ENCODE measurements at places on chromosomes 16 and 17. TPM values are rescaled to one million over a fixed set of nuclear protein-coding genes. Genes with fewer than 3 reads are reported as not detected.

DNA sequence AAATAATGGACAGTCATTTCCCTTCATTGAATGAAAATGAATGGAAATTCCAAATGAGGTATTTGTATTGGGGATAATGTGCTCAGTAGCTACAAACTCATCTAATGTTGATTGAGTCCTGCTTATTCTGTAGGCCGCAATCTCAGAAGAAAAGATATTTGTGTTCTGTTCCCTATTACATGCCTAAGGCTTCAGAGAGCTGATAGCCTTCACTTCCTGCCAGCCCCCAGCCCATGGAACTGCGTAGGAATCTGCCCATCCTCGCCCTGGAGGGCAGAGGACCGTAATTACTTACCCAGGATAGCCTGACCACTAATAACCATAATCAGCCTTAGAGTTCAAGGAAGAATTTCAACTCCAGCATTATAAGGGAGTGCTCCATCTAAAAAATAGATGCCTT lies 17.9 kb upstream of the SNTB2 start:
- DNase-seq = no peak

DNA sequence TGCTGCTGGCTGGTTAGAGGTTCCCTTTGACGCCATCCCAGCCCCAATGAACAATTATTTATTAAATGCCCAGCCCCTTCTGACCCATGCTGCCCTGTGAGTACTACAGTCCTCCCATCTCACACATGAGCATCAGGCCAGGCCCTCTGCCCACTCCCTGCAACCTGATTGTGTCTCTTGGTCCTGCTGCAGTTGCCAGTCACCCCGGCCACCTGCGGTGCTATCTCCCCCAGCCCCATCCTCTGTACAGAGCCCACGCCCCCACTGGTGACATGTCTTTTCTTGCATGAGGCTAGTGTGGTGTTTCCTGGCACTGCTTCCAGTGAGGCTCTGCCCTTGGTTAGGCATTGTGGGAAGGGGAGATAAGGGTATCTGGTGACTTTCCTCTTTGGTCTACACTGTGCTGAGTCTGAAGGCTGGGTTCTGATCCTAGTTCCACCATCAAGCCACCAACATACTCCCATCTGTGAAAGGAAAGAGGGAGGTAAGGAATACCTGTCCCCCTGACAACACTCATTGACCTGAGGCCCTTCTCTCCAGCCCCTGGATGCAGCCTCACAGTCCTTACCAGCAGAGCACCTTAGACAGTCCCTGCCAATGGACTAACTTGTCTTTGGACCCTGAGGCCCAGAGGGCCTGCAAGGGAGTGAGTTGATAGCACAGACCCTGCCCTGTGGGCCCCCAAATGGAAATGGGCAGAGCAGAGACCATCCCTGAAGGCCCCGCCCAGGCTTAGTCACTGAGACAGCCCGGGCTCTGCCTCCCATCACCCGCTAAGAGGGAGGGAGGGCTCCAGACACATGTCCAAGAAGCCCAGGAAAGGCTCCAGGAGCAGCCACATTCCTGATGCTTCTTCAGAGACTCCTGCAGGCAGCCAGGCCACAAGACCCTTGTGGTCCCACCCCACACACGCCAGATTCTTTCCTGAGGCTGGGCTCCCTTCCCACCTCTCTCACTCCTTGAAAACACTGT lies 11.3 kb downstream of the CX3CL1 start:
- no peak for DNase-seq

DNA sequence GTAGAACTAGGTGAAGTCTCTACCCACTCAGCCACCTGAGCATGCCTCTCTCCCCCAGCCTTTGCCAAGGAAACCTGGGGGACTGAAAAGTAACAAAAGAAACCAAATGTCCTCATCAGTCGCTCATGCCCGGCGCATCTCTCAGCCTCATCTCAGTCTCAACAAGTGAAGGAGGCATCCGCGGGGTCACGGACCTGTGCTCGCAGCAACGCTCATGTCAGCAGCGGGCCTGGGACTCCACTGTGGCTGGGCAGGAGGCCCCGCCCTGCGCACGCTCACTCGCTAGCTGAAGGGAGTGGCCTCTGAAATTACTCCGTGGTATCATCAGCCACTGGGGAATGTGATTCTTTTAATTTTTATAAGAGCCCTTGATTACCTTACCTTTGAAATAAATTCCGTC lies 31.3 kb downstream of the MAP1LC3B start:
- DNase-seq = no peak

DNA sequence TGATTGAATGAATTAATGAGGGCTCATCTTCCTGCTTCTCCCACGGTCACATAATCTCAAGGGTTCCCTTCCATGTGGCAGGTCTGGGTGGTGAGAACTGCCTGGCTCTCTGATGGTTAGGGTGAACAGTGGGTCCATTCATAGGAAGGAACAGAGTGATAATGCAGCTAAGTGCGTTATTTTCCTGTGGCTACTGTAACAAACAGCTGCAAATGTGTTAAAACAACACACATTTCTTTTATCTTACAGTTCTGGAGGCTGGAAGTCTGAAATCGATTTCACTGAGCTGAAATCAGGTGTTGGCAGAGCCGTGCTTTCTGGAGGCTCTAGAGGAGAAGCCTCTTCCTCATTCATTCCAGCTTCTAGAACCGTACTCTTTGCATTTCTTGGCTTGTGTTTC lies 95.3 kb downstream of the BMERB1 start:
- no peak for DNase-seq

DNA sequence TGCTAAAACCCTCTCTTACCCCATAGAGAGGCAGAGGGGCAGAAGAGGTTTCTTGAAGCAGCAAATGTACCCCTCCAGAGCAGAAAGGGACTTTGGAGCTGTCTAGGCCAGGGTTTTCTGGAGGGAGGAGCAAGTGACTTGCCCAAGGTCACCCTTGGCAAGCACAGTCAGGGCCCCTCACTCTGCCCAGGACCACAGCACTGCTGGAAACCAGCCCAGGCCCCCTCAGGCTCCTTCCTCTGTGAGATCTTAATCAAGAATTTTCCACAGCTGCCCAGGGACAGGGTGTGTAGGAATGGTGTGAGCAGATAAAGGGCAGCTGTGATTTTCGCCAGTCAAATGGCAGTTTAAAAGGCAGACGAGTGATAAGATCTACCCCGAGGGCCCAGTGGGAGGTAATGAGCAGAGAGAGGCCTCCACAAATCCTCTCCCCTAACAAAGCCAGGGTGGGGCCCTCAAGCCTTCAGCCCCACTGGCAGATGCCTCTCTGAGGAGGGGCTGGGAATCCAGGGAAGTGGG lies 3.9 kb upstream of the SLC12A3 start:
- no peak for DNase-seq

MAPK8IP3 gene
- 46.1 TPM for total RNA-seq

DNA sequence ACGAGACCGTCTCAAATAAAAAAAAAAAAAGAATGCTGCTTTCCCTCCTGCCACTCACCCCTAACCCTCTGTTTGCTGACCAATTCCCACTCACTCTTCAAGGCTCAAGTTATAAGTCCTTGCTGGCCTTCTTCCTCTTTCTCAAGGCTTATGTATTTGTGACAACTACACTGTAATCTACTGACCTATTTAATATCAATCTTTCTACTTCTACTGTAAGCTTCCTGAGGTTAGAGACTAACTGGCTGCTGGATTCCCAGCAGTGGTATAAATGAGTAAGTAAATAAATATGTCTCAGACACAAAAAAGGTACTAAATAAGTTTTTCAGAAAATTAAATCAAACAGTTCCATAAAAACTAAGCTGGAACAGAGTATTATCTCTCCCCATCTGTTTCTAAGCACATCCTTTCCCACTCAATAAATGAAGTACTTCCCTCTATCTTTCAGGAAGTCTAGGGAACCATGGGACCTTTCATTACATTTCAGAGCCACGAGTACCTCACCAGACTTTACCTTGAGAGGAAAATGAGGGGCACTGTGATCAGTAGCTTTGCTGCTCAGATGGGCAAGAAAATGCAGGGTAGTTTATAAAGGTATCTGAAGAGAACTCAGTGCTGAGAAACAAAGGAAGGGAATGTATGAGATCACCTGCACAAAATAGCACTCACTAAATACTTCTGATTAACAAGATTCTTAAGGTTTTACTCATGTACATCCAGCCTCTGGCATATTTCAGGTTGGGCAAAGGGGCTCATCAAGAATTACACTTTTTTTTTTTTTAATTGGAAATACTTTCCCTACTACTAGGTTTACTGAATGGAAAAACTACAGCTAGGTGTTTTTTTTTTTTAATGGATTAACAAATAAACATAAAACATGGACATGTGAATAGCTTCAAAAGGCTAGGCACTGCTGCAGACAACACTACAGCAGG lies 10.8 kb downstream of the SSH2 start:
- no peak for DNase-seq

DNA sequence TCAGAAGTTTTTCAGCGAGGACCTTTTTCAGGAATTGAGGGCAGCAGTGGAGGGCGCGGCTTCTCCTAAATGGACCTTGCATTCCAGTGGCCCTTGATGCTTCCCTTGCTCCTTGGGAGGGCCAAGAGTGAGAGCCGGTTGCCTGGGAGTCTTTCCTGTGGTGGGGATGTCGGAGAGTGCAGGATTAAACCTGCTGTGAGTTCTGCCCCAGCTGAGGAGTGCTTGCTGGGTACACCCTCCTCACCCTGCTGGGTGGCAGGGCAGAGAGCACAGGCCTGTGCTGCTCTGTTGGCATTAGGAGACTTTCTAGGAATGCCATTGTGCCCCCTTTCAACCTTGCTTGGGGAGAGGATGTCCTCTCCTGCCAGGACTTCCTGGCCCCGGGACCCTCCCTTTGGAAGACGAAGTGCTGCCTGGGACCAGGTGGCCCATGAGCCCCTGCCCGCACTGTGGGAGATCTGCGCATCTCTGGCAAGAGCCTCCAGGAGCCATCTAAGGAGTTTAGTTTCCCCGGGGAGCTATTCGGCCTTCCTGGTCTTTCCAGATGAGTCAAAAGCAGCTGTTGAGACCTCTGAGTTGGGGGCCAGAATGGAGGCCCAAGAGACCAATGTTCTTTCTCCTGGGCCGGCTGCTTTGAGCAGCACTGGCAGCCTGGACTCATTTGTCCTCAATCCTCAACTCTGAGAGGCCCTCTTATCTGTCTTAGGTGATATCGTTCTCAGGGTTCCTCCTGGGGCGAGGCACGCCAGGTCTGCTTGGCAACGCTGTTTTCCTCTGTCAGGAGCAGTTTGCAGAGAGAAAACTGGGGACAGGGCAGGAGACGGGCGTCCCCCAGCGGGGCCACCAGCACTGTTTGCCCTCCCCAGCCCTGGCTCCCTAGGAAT lies 5.6 kb downstream of the LLGL2 start:
- no peak for DNase-seq

SEPTIN1 gene
- total RNA-seq = 0.69 TPM

DNA sequence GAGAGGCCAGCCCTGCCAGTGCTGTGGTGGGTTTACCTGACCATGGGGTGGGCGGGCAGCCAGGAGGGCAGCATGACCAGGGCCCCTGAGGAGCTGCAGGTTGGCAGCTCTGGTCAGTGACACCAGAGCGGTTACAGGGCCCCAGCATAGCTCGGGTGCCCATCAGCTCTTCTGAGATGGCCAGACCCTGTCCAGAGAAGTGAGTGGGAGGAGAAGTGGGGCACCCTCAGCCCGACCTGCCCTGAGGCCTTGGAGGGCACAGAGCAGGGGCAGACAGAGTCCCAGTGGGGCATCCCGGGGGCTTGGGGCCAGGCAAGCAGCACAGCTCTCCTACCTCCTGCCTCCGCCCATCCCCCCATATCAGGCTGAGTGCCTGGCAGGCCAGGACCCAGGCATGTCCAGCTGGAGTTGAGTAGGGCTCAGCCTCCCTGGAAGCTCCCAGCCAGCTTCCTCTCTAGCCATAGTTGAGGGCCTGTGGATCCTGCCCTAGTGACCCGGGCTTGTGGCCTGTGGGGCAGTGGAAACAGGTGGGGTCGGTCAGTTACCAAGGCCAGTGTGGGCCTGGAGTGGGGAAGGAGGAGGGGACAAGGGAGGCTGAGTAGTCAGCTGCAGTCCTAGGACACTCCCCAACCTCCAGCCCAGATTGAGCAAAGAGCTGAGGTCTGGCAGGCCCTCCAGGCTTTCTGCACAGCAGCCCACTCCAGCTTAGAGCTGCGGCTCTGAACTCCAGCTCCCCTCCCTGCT lies 83.5 kb downstream of the AMFR start:
- no peak for DNase-seq

DNA sequence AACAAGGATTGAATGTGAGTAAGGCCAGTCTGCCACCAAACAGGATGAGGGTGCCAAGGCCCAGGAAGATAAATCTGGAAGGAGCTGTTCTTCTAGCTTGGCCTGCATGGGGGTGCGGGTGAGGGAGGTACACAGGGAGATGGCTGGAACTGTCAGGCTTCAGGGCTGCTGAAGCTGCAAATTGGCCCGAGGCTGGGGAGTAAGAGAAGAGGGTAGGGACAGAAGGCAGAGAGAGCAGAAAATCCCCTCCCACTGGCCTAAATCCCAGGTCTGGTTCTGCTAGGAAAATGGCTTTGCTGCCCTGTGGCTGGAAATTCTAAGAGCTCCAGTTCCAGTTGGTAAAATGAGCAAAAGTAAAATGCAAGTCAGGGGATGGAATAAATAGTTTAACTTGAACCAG lies 87.9 kb downstream of the CCDC182 start:
- no peak for DNase-seq

DNA sequence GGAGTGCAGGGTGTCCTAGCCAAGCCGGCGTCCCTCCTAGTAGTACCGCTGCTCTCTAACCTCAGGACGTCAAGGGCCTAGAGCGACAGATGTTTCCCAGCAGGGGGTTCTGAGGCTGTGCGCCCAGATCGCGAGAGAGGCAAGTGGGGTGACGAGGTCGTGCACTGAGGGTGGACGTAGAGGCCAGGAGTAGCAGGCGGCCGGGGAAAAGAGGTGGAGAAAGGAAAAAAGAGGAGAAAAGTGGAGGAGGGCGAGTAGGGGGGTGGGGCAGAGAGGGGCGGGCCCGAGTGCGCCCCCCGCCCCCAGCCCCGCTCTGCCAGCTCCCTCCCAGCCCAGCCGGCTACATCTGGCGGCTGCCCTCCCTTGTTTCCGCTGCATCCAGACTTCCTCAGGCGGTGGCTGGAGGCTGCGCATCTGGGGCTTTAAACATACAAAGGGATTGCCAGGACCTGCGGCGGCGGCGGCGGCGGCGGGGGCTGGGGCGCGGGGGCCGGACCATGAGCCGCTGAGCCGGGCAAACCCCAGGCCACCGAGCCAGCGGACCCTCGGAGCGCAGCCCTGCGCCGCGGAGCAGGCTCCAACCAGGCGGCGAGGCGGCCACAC lies at the start of gene MMP2:
TSS of gene MMP2 (plus strand) at position 372 of the 603 bp plus-strand sequence. CDS start 282 bp downstream, outside the sequence.
- DNase-seq = peak; percentile 68

GRCh38 chr17:21389394-21389793 lies 13.2 kb downstream of the KCNJ12 start:
- DNase-seq = no peak

ZNF423 gene
- 8.0 TPM for total RNA-seq

Measured in skin of body (tissue), 3 donors.